ENCODE measurements at places on chromosomes 7 and 10. TPM values are rescaled to one million over a fixed set of nuclear protein-coding genes. Genes with fewer than 3 reads are reported as not detected.

FKBP6 gene
- not detected for total RNA-seq

HMX2 gene
- not detected for total RNA-seq

TSPAN15 gene
- total RNA-seq, result 87.4 TPM

IMMP2L gene
- 22.7 TPM for total RNA-seq

ANKRD30A gene
- 1.2 TPM for total RNA-seq

MCM10 gene
- 6.4 TPM for total RNA-seq

CRHR2 gene
- total RNA-seq, result not detected

TAS2R41 gene
- not detected for total RNA-seq

OR6B1 gene
- not detected for total RNA-seq

TMEM184A gene
- under 0.01 TPM for total RNA-seq

TUBAL3 gene
- total RNA-seq, result not detected

POU6F2 gene
- not detected for total RNA-seq

TMEM229A gene
- not detected for total RNA-seq

AGMO gene
- total RNA-seq, result 17.8 TPM

DENND2A gene
- 10.4 TPM for total RNA-seq

DKK1 gene
- 27.4 TPM for total RNA-seq

PGAM2 gene
- 4.3 TPM for total RNA-seq

POR gene
- total RNA-seq, result 107 TPM

STEAP1B gene
- total RNA-seq, result not detected

CUZD1 gene
- not detected for total RNA-seq

CUBN gene
- total RNA-seq, result 3.6 TPM

VWA2 gene
- total RNA-seq, result not detected

Data from subcutaneous adipose tissue (tissue), 4 donors.